Mesothelial cell of epicardium (in vitro differentiated cells): ENCODE measurements at places on chromosomes 11 and 22.

GRCh38 chr11:111157571-111157970, 88.0 kb upstream of the POU2AF2 start:
- peaks cover 23% of the 10 kb centered on the region for H3K27me3 ChIP-seq
- H3K4me3 ChIP-seq: no peak overlapping the region
- H3K4me1 ChIP-seq: no peaks in the 10 kb centered on the region
- H3K36me3 ChIP-seq: no peaks in the 10 kb centered on the region
- DNase-seq: no peak

- H3K27me3 ChIP-seq: no peaks in the 10 kb centered on the region
- H3K4me3 ChIP-seq: no peak overlapping the region
- H3K27ac ChIP-seq: no peak overlapping the region
- no peaks in the 10 kb centered on the region for H3K36me3 ChIP-seq
- no peak for DNase-seq
Observed at GRCh38 chr11:13310443-13310842, 32.9 kb downstream of the BMAL1 start.

GRCh38 chr11:569158-569885, 6.9 kb upstream of the PHRF1 start:
- H3K4me1 ChIP-seq: peaks cover 39% of the 10 kb centered on the region
- DNase-seq: no peak
- peak overlapping the region; percentile 71 for H3K4me3 ChIP-seq
- H3K27me3 ChIP-seq: no peaks in the 10 kb centered on the region
- peak overlapping the region; percentile 53 for H3K27ac ChIP-seq

DNA sequence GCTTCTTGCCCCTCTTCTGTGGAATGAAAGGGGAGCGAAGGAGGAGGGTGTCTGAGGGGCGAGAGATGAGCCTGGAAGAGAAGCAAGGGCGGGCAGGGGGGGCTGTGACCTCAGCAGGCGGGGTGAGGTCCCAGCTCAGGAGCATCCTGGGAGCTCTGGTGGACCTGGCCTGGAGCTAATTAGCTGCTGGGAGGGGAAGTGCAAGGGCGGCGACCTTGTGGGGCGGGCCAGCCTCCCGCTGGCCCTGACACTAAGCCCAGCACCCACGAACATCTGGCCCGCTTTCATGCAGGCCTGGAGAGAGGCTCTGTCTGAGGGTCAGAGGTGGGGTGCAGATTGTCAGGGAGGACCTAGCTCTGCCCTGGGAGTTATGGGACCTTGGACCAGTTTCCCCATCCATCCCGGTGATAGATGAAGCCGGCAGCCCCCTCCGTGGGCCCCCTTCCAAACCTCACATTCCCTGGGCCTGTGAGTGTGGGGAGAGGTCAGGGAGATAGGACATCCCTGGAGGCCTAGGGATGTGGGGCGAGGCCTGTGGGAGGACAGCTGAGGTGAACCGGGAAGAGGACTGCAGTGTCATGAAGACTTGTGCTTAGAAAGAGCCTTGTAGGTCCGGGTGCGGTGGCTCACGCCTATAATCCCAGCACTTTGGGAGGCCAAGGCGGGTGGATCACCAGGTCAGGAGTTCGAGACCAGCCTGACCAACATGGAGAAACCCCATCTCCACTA, 28.5 kb upstream of the CD82 start:
- H3K36me3 ChIP-seq: no peaks in the 10 kb centered on the region
- peaks cover 16% of the 10 kb centered on the region for H3K27me3 ChIP-seq
- H3K27ac ChIP-seq: no peak overlapping the region
- H3K4me1 ChIP-seq: peaks cover 3% of the 10 kb centered on the region

DNA sequence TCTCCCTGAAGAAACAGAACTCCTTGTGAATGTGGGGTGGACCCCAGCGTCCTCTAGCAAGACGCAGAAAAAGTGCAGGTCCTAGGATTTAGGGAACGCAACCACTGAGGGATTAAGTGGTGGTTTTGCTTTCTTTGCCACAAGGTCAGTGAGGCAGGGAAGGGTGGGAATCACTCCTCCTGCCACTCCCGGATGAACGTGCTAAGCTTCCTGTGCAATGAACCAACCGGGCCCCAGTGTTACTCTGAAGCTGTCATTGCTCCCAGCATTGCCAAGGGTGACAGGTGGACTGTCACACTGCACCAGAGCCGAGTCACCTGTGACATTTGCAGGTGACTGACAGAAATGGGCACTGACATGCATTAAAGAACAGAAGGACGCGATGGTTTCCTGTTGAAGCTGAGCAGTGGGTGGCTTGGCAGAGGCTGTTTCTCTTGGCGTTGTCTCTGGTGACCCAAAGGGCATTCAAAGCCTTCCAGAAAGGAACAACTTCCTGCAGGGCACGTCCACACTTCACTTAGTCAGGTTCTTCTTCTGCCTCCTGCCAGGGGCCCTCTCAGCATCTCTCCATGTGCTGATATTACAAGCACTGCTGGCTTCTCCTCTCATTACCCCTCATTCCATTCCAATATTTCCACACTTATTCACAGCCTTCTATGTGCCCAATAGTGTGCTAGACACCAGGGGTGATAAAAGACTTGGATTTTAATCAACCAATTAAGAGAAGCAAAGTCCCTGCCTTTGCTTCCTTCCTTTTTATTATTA, 9.7 kb downstream of the KIRREL3 start:
- H3K36me3 ChIP-seq: no peaks in the 10 kb centered on the region
- H3K4me1 ChIP-seq: peaks cover 6% of the 10 kb centered on the region
- peaks cover 71% of the 10 kb centered on the region for H3K27me3 ChIP-seq
- no peak overlapping the region for H3K4me3 ChIP-seq
- H3K27ac ChIP-seq: no peak overlapping the region

- no peaks in the 10 kb centered on the region for H3K27me3 ChIP-seq
- no peaks in the 10 kb centered on the region for H3K4me1 ChIP-seq
- no peaks in the 10 kb centered on the region for H3K36me3 ChIP-seq
- H3K4me3 ChIP-seq: no peak overlapping the region
- DNase-seq: no peak
- no peak overlapping the region for H3K27ac ChIP-seq
Observed at GRCh38 chr22:16819249-16819648, 6.0 kb downstream of the XKR3 start.

DNA sequence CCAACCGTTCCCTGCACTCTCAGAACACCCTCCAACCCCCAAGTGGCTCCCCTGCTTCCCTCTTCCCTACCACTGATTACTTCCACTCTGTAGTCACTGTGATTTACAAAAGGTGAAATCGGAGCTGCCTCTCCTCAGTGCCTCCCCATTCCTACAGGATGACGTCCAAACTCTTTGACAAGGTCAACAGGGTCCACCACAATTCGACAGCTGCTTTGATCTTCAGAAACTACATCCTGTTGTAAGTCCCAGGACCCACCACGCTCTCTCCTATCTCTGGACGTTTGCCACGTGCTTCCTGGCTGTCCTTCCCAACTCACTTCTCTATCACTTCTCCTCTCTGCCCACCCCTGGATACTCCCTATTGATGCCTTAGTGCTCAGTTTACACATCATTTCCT, 85.0 kb upstream of the EIF3D start:
- H3K4me1 ChIP-seq: no peaks in the 10 kb centered on the region
- no peak overlapping the region for H3K4me3 ChIP-seq
- no peak for DNase-seq

GRCh38 chr22:37302674-37303555, 20.6 kb downstream of the CYTH4 start:
- no peak overlapping the region for H3K4me3 ChIP-seq
- H3K4me1 ChIP-seq: peaks cover 15% of the 10 kb centered on the region
- no peaks in the 10 kb centered on the region for H3K36me3 ChIP-seq
- DNase-seq: no peak

GRCh38 chr11:60710482-60710881, 11.1 kb downstream of the MS4A8 start:
- no peak overlapping the region for H3K27ac ChIP-seq
- no peaks in the 10 kb centered on the region for H3K36me3 ChIP-seq
- no peak for DNase-seq
- no peaks in the 10 kb centered on the region for H3K4me1 ChIP-seq
- H3K27me3 ChIP-seq: peaks cover 24% of the 10 kb centered on the region

GRCh38 chr11:95977534-95978174, 53.7 kb upstream of the MTMR2 start:
- peaks cover 33% of the 10 kb centered on the region for H3K36me3 ChIP-seq
- no peaks in the 10 kb centered on the region for H3K27me3 ChIP-seq
- H3K4me1 ChIP-seq: peaks cover 14% of the 10 kb centered on the region
- H3K27ac ChIP-seq: peak overlapping the region; percentile 78
- H3K4me3 ChIP-seq: no peak overlapping the region

DNA sequence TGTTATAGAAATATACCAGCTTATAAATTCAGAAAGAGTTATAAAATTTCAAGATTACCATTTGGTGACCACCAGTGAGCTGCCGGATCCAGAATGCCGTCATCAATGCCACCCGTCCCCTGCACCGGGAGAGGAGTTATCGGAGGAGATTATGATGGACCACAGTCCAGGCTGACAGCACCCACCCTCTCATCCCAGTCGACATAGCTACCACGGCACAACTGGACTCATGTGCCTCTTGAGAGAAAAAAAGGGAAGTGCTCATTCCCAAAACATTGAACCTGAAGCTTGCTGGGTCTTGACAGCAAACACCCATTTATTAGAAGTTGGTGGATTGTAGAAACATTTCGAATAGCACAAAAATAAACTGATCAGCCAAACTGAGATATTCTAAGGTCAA, 1331.5 kb downstream of the TBC1D22A start:
- no peaks in the 10 kb centered on the region for H3K36me3 ChIP-seq
- no peak for DNase-seq
- H3K4me1 ChIP-seq: peaks cover 24% of the 10 kb centered on the region
- no peak overlapping the region for H3K4me3 ChIP-seq
- H3K27ac ChIP-seq: no peak overlapping the region

- no peak overlapping the region for H3K27ac ChIP-seq
- H3K36me3 ChIP-seq: no peaks in the 10 kb centered on the region
- H3K27me3 ChIP-seq: no peaks in the 10 kb centered on the region
- H3K4me3 ChIP-seq: no peak overlapping the region
- H3K4me1 ChIP-seq: no peaks in the 10 kb centered on the region
Observed at GRCh38 chr11:70786021-70786665, 387.8 kb downstream of the CTTN start.

- H3K4me3 ChIP-seq: no peak overlapping the region
- H3K27ac ChIP-seq: peak overlapping the region; percentile 77
- peaks cover 34% of the 10 kb centered on the region for H3K4me1 ChIP-seq
- no peaks in the 10 kb centered on the region for H3K27me3 ChIP-seq
- no peak for DNase-seq
Observed at GRCh38 chr22:39446239-39446721, 10.5 kb upstream of the MGAT3 start.

GRCh38 chr11:82191695-82192094, 542.0 kb downstream of the FAM181B start:
- no peaks in the 10 kb centered on the region for H3K27me3 ChIP-seq
- no peak overlapping the region for H3K27ac ChIP-seq
- H3K4me3 ChIP-seq: no peak overlapping the region
- H3K36me3 ChIP-seq: no peaks in the 10 kb centered on the region
- peaks cover 14% of the 10 kb centered on the region for H3K4me1 ChIP-seq
- no peak for DNase-seq

DNA sequence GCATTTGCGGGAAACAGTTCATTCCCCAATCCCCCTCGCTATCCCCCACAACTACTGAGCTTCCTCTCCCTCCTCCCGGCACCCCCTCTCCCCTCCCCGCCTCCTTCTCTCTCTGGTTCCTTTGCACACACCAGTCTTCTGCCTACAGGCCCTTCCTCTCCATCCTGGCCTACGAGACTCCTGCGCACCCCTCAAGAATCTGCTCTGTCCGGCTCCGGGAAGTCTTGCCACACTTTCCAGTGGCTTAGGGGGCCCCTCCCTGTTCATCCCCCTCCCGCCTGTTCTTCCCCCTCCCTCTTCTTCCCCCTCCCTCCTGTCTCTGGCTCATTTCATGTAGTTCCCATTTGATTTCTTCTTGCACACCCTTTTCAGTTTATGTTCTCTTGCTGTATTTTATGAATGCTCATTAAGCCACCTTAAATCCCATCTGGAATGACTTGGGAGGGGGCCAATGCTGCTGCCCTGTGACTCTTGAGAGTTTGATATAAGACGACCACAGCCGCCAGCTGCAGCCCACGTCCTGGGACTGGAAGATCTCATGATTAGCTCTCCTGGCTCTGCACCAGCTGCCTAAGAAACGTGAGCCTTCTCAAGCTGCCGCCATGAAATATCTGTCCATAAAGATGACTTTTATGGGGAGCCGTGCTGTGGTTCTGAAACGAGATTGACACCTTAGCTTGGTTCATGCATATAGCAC, 50.9 kb downstream of the RPS6KA4 start:
- peak overlapping the region; percentile 29 for H3K4me3 ChIP-seq
- H3K4me1 ChIP-seq: peaks cover 49% of the 10 kb centered on the region
- no peaks in the 10 kb centered on the region for H3K27me3 ChIP-seq
- H3K36me3 ChIP-seq: no peaks in the 10 kb centered on the region

DNA sequence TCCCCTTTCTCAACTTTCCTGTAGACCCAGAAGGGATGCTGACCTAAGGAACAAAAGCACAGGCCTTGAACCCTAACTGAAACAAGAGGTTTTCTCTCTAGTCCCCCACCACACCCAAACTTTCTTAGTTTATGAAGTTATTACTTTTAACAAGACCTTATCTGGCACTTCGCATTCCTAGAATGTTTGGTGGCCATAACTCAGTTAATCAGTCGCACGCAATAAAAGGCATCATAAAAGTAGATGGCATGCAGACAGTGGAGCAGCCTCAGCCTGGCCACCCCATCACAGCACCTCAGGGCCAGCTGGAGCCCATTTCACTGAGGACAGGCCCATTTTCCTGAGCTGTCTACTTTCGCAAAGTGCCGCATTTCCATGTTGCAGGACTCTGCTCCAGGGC, 301.9 kb downstream of the OPCML start:
- H3K27ac ChIP-seq: no peak overlapping the region
- H3K4me1 ChIP-seq: peaks cover 28% of the 10 kb centered on the region
- H3K27me3 ChIP-seq: peaks cover 64% of the 10 kb centered on the region
- no peak overlapping the region for H3K4me3 ChIP-seq
- no peak for DNase-seq
- H3K36me3 ChIP-seq: no peaks in the 10 kb centered on the region

GRCh38 chr11:115679945-115680344, 175.7 kb upstream of the CADM1 start:
- peaks cover 21% of the 10 kb centered on the region for H3K4me1 ChIP-seq
- no peaks in the 10 kb centered on the region for H3K27me3 ChIP-seq
- no peaks in the 10 kb centered on the region for H3K36me3 ChIP-seq
- DNase-seq: no peak
- H3K27ac ChIP-seq: no peak overlapping the region

GRCh38 chr22:21646608-21647590, 4.8 kb downstream of the SDF2L1 start:
- H3K27me3 ChIP-seq: no peaks in the 10 kb centered on the region
- DNase-seq: peak; percentile 77
- H3K36me3 ChIP-seq: peaks cover 13% of the 10 kb centered on the region
- peaks cover 20% of the 10 kb centered on the region for H3K4me1 ChIP-seq
- no peak overlapping the region for H3K4me3 ChIP-seq

DNA sequence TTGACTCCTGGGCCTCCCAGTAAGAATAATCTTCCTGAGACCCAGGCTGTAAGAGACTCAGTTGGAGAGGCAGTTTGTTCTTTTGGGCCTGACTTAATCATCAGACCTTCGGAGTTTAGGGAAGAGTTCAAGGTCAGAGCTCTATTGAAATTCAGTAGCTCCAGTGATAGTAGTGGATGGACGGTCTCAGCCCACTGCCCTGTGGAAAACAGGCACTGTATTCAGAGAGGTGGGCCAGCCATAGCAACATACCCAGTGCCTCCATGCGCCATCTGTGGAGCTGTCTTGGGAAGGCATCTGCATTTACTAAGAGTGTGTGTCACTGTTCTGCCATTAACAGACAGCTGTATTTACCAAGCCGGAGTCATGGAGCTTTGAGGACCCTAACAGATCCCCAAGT, 2.9 kb downstream of the SMARCB1 start:
- peak overlapping the region; percentile 85 for H3K27ac ChIP-seq
- no peak for DNase-seq
- peaks cover 48% of the 10 kb centered on the region for H3K4me1 ChIP-seq
- H3K27me3 ChIP-seq: no peaks in the 10 kb centered on the region
- H3K36me3 ChIP-seq: peaks cover 8% of the 10 kb centered on the region

GRCh38 chr22:22362311-22362710, 117.7 kb downstream of the VPREB1 start:
- DNase-seq: no peak
- peaks cover 87% of the 10 kb centered on the region for H3K27me3 ChIP-seq
- no peaks in the 10 kb centered on the region for H3K36me3 ChIP-seq
- H3K4me3 ChIP-seq: no peak overlapping the region
- H3K4me1 ChIP-seq: no peaks in the 10 kb centered on the region
